ENCODE measurements at places on chromosomes 2 and 18. TPM values are rescaled to one million over a fixed set of nuclear protein-coding genes. Genes with fewer than 3 reads are reported as not detected.

The FAM237A gene
- total RNA-seq = not detected

The NCK2 gene
- total RNA-seq = 62.9 TPM

The ZAP70 gene
- total RNA-seq = 0.73 TPM

DNA sequence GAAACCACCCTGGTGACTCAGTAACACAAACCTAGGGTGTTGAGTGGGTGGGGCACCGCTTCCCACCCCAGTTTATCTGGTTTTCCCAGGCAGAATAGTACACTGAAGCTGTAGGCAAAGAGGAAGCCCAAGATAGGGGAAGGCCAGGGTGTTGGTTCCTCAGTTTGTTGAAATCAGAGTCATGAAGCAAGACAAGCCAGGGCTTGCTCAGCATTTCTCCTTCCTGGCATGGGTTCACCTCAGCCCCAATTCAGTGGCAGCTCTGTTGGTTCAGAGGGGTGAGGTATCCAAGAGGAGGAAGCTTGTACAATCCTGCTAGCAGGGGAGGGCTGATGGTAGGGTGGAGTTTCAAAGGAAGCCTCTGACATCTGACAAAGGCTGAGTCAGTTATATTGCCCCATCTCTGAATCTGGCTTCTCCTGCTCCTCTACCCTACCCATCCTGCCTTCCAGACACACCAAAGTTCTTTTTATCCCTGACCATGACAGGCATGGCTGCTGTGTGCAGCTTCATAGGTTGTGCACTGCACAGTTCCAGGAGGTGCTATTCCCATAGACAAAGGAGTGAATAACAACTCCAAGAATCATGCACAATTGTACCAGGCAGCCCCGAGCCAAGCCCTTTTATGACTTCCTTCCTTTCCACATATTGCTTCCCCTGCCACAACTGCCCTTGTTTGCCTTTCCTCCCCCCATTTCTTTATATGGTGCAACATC is 24.9 kb upstream of the RAB10 start:
- DNase-seq = peak; percentile 32
